Non-pigmented ciliary epithelial cell (primary cell): ENCODE measurements at places on chromosomes 1 and 21.

DNA sequence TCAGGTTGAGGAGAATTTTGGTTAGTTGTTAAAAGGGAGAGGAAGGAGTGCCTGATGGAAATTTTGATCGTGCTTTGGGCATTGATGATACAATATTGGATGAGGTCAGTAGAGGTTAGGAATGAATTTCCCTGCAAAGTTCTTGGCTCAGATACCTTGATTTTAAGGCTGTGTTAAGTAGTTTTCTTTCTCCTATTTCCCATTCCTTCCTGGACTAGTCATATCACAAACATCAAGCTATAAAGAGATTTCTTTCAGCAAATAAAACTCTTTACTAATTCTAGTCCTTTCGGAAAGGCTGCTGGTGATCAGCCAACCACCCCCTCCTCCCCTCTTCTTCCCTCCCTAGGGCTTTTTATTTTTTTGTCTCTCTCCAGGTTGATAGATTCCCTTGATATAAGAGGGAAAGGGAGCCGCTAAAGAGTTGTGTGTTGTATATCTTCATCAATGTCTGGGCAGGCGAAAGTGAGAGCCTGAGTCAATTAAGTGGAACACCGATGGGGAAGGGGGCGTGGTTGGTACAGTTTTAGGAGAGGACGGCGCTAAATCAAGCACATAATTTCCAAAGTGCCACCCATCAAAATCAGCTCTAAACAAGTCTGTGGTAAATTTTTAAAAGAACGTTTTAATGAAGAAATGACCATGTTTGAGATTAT lies 100.1 kb upstream of the PLXNA2 start:
- no peak for DNase-seq

DNA sequence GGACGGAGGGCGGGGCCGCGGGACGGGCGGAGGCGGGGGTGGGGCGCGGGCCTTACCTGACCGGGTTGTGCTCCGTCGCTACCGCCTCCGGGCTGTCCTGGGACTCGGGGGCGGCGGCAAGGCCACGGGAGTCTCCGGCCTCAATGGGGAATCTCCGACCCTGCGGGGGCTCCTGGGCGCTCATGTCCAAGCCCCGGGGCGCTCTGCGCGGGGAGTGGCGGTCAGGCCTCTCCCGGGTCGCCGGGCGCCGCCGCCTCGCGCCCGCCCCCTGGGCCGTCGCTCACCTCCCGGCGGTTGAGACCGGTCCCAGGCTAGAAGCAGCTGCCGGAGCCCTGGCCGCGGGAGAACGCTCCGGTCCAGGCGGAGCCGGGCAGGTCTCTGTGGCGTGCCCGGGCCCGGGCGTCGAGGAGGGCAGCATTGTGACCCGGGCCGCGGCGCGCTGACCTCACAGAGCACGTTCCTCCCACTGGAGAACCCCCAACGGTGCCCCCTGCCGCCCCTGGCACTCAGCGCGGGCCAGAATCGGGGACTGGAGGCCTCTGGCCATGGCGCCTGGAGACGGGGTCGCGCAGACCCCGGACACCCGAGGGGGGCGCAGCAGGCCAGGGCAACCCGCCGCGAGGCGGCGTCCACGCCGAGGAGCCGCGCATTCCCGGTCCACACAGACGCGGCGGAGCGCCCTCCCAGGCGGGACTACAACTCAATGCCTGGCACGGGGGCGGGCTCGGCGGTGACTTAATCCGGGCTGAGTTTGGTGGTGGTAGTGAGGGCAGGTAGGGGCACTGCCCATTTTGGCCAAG lies 411 bp downstream of the FAM229A start:
- DNase-seq, result no peak

- DNase-seq, result no peak
Observed at GRCh38 chr1:42904434-42904833, 54.2 kb downstream of the SLC2A1 start.

- DNase-seq, result no peak
Observed at GRCh38 chr1:101236516-101237228, at the start of gene S1PR1. S1PR1 (plus strand) TSS chr1:101237019; CDS start chr1:101238985, 1,966 bp downstream.

GRCh38 chr1:183318433-183318832 lies 99.7 kb downstream of the NMNAT2 start:
- DNase-seq, result peak; percentile 72

GRCh38 chr1:115797486-115797885 lies 29.0 kb upstream of the CASQ2 start:
- no peak for DNase-seq

DNA sequence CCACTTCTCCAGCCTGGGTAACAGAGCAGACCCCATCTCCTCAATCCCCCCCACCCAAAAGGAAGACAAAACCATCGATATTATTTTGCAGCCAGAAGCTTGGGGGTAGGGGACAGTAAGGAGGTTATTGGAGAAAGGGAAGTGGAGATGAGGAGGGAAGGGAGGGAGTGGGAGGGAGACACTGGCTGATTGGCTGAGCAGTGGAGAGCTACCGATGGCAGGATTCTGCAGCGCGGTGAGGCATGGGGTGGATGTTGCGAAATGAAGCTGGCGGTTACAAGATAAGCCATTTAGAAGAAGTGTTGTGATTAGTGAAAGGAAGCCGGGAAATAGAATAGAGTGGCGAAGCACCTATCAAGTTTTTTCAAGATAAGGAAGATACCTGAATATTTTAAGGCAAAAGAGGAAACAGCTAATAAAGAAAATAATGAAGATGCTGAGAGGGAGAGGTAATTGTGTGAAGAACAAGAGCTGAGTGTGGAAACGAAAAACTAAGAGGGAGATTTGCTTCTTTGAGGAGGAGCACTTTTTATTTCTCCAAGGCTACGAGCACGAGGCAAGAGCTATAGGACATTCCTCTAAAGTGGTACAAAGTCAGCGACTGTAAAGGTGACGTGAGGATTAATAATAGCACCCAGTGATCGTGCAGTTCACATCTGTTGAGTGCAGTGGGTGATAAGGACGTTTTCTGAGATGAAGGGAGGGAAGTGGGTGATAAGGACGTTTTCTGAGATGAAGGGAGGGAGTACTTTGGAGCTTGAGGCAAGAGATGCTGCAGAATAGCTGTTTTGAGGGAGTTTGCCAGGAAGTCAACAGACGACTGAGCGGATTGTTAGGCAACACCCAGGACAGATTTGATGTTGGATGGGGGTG lies 103.2 kb upstream of the KIF26B start:
- no peak for DNase-seq

- DNase-seq, result no peak
Observed at GRCh38 chr1:40413527-40414252, 36.6 kb upstream of the ZFP69B start.

GRCh38 chr1:2174348-2175054 lies 20.1 kb downstream of the FAAP20 start:
- DNase-seq, result no peak

GRCh38 chr1:100217834-100218233 lies 31.8 kb downstream of the DBT start:
- no peak for DNase-seq

- no peak for DNase-seq
Observed at GRCh38 chr1:224922404-224923164, 6.9 kb upstream of the DNAH14 start.

- no peak for DNase-seq
Observed at GRCh38 chr1:30855686-30856259, 52.8 kb downstream of the SDC3 start.

GRCh38 chr1:107953556-107953955 lies 11.4 kb downstream of the VAV3 start:
- DNase-seq, result no peak

GRCh38 chr1:114208106-114208505 lies 54.4 kb upstream of the SYT6 start:
- DNase-seq, result no peak

DNA sequence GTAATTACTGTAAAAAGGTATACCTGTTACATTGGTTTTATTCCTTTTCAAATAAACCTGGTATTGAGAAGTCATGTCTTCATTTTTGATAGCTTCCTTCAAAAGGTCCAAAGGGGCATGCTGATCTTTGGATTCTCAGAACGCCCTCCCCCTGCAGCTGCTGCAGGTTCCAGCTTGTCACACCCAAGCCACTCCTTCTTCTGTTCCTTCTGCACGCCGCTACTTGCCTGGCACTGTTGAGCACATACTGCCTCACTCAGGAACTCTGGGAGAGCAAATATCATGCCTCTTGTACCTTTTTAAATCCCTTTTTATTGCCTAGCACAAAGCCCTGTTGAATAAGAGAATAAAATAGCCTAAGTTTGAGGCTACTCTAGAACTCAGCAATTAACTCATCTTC lies 136.9 kb downstream of the BARHL2 start:
- no peak for DNase-seq

GRCh38 chr1:16922466-16922865 lies 735 bp downstream of the CROCC start:
- no peak for DNase-seq

- no peak for DNase-seq
Observed at GRCh38 chr1:185693654-185694053, 40.5 kb upstream of the HMCN1 start.

GRCh38 chr1:156480411-156481192 lies 20.0 kb downstream of the MEF2D start:
- no peak for DNase-seq

DNA sequence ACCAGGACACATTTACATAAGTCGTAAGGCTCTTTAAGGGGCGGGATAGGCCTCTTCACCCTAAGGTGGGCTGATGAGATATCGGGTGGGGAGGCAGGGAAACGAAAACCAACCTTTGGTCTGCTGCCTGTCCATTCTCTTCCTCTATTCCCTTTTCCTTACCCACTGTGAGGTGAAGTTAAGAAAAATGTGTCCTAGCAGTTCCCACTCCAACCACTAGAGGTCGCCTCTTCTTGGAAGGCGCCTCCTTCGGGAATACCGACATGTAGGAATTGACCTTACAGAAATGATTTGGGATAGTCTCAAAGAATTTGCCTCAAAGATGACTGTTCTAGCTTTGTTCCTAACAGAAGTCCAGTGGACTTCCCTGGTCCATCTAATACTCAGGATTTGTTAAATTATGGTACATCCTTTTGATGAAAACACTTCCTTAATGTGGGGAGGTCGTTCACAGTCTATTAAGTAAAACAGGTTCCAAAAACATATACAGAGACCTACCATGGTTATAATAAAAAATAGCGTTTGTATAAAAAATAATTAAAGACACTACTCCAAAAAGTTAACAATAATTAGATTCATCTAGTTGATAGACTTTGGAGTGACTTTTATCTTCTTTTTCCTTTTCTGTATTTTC lies 14.1 kb downstream of the AZIN2 start:
- no peak for DNase-seq

GRCh38 chr1:199976496-199977144 lies 50.9 kb upstream of the NR5A2 start:
- no peak for DNase-seq

- DNase-seq, result no peak
Observed at GRCh38 chr1:10610901-10611600, 136.3 kb downstream of the PEX14 start.

- no peak for DNase-seq
Observed at GRCh38 chr21:42319376-42319775, 4.2 kb upstream of the TFF3 start.

DNA sequence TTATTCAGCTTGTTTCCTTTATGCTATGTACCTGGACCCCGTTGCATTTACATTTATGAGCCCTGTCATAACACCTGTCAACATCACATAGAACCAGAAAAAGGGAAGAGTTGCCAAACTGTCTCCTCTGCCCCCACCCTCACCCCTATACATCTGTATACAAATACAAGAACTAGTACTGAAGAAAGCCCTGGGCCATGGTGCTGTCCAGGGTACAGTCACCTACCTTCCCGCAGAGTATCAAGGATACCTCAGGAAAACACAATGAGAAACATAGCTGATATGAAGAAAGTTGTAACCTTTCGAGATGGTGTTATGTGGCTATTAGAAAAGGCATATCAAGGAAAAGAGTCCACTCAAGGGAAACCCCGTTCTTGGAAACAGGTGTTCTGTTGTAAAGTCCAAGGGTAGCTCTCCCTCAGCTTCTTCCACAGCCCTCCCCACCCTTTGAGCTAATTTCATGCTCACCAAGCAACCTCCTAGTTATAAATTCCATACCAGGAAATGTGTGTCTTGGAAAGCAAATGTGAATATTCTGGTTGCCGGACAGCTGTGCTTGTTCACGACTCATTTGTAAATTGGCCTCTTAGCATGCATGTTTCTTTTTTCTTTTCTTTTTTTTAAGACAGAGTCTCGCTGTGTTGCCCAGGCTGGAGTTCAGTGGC lies 16.7 kb upstream of the AVPR1B start:
- DNase-seq, result no peak
